GM10248 (cell line): ENCODE measurements at places on chromosomes 13 and 19.

DNA sequence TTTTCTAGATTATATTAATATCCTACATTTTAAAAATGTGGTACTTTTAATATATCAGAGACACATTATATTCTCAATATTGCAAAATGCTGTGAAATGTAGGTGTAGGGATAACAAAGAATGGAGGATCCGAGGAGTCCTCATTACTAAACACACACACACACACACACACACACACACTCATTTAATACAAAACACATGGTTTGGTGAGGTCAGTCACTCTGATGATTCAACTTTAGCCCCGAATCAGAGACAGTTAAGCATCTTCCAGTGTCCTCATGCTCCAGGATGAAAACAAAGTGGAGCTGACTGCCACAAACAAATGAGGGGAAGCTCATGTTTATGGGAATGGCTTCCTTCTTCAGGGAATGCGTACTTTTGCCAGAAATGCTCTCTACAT is 147.5 kb downstream of the CYSLTR2 start:
- no peak for DNase-seq

GRCh38 chr19:31270897-31271296 is 78.3 kb downstream of the TSHZ3 start:
- DNase-seq: no peak

- no peak for DNase-seq
Observed at GRCh38 chr19:46423188-46423587, 5.5 kb downstream of the PNMA8C start.

DNA sequence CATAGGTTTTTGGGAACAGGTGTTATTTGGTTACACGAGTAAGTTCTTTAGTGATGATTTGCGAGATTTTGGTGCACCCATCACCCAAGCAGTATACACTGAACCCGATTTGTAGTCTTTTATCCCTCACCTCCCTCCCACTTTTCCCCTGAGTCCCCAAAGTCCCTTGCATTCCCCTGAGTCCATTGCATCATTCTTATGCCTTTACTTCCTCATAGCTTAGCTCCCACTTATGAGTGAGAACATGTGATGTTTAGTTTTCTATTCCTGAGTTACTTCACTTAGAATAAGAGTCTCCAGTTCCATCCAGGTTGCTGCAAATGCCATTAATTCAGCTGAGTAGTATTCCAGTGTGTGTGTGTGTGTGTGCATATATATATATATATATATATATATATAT is 97.2 kb upstream of the EDNRB start:
- DNase-seq: no peak

DNA sequence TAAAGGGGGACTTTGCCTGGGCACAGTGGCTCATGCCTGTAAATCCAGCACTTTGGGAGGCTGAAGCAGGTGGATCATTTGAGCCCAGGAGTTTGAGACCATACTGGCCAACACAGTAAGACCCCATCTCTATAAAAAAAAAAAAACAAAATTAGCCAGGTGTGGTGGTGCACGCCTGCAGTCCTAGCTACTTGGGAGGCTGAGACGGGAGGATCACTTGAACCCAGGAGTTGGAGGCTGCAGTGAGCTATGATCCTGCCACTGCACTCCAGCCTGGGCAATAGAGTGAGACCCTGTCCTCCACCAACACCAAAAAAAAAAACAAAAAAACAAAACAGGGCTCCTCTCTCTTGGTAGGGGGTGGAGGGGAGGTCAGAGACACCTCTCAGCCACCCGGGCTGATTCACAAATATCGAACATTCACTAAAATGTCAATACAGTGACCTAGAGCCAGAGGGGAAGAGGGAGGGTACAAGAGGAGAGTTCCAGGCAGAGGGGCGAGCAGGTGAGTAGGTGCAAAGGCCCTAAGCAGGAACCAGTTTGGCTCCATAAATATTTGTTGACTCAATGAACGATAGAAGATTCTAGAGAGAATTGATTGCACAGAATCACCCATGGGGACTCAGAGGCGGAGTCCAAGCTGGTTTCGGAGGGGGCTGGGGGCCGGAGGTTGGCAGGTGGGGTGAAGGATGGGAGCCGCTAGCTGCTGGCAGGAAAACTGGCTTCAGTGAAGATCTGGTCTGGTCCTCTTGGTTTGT is 1.0 kb upstream of the CREB3L3 start:
- DNase-seq: peak; percentile 11

GRCh38 chr13:98240135-98240534 is 63.1 kb upstream of the RNF113B start:
- DNase-seq: no peak

- DNase-seq: no peak
Observed at GRCh38 chr13:109422161-109422560, 364.2 kb downstream of the IRS2 start.

- DNase-seq: no peak
Observed at GRCh38 chr13:90868321-90868920, 479.1 kb upstream of the MIR17HG start.

DNA sequence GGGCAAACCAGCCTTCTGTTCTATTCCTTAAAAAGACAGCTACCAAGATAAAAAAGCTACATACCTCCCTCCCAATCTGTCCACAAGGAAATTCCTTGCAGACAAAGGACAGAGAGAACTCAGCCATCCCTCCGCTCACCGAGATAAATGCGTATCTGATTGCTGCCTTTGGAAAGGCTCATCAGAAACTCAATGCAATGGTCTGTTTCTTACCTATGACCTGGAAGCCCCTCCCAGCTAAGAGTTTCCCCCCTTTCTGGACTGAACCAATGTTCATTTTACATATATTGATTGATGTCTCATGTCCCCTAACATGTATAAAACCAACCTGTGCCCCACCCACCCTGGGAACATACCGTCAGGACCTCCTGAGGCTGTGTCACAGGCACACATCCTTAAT is 11.6 kb downstream of the BTBD2 start:
- no peak for DNase-seq

GRCh38 chr13:112647256-112647655 is 42.6 kb upstream of the ATP11A start:
- no peak for DNase-seq

- no peak for DNase-seq
Observed at GRCh38 chr13:95039415-95039814, 261.8 kb downstream of the ABCC4 start.

DNA sequence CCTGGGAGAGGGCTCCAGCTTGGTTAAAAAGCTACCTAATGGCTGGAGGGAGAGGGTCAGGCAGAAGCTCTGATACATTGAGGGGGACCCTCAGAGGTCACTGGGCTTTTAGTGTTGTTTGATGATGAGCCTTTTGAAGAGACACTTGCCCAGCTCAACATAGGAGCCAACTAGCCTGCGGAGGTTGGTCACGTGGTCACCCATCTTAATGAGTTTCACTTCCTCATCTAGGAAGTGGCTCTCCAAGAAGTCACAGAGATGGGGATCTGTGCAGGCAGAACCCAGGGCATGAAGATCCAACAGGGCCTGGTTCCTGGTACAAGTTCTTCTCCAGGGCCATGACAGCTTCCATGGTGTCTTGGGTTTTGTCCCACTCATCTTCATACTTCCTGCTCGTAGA is 33.4 kb downstream of the IPO5 start:
- peak; percentile 24 for DNase-seq

DNA sequence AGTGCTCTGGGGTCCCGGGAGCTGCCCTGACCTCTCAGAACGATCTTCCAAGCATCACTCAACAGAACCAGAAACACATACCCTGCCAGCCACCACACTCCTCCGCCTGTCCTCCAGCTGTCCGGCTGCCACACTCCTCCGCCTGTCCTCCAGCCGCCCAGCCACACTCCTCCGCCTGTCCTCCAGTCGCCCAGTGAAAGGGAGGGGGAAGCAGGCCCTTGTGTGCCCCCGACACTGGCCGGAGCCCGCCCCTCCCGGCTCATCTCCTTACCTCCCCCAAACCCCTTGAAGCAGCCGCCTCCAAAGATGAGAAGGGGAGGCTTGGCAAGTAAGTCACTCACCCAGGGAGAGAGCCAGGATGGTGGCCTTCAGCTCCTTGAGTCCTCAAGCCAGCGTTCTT is 40.2 kb downstream of the STK24 start:
- no peak for DNase-seq

GRCh38 chr19:3691372-3691716 is 8.9 kb downstream of the PIP5K1C start:
- DNase-seq: no peak
